ENCODE measurements at places on chromosomes 2 and 18. TPM values are rescaled to one million over a fixed set of nuclear protein-coding genes. Genes with fewer than 3 reads are reported as not detected.

The PAX8 gene
- 0.20 TPM for total RNA-seq

The LOXL3 gene
- total RNA-seq: 13.3 TPM

The CIB4 gene
- not detected for total RNA-seq

DNA sequence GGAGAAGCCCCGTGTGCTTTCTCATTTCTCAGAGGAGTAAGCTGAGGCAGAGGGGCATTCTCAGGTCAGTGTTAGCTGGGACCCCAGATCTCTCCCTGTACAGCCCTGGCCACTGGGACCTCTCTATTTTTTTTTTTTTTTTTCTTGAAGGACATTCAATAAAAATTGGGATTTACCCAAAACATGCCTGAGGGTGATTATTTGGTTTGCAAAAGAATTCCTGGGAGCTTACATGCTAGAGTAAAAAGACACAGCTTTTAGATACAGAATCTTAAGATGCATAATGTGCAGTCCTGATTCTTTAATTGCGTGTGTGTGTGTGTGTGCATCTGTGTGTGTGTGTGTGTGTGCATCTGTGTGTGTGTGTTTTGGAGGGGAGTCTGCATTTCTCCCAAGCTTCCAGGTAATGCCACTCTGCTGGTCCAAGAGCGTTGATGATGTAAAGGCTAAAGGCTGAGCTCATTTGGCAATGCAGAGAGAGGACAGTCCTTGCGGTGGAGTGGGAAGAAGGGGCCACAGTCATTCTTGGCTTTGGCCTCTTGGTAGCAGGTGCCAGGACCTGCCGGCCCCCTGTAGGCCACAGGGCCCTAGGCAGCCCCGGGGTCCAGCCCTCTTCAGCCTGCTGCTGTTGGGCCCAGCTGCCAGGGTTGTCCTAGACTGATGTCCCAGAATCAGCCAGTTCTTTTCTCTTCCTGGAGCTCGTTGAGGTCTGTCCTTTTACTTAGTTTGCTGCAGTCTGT lies 74.1 kb upstream of the MCFD2 start:
- no peak overlapping the region for H3K4me3 ChIP-seq
- H3K36me3 ChIP-seq: no peaks in the 10 kb centered on the region
- peaks cover 20% of the 10 kb centered on the region for H3K4me1 ChIP-seq
- DNase-seq: no peak
- no peak overlapping the region for H3K27ac ChIP-seq
- H3K27me3 ChIP-seq: no peaks in the 10 kb centered on the region

GRCh38 chr18:62844850-62845643 lies 129.7 kb downstream of the PHLPP1 start:
- H3K27me3 ChIP-seq: no peaks in the 10 kb centered on the region
- H3K4me1 ChIP-seq: no peaks in the 10 kb centered on the region
- no peak overlapping the region for H3K27ac ChIP-seq
- H3K36me3 ChIP-seq: no peaks in the 10 kb centered on the region
- no peak overlapping the region for H3K4me3 ChIP-seq

The SCG2 gene
- total RNA-seq: 14.2 TPM

The LRP1B gene
- total RNA-seq: 2.0 TPM

GRCh38 chr2:55408098-55408882 lies 11.4 kb downstream of the CCDC88A start:
- H3K4me1 ChIP-seq: no peaks in the 10 kb centered on the region
- no peaks in the 10 kb centered on the region for H3K27me3 ChIP-seq
- no peak for DNase-seq

DNA sequence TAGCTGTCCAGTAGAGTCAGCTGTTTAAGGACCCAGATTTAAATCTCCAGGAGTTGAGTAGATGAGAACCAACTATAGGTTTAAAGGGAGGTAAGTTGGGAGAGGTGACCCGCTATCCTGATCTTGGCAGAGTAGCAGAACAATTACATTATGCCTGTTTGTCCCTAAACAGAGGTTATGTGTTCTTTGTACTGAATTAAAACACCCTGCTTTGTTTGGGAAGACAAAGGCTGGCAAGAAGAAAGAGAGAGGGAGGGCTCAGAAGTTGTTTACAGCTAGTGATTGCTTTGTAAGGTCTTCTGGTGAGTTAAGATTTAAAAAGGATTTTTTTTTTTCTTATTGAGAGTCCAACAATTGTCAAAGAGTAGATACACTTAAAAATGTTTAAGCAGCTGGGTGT lies 37.3 kb downstream of the USP14 start:
- H3K36me3 ChIP-seq: no peaks in the 10 kb centered on the region
- H3K27me3 ChIP-seq: no peaks in the 10 kb centered on the region
- H3K4me1 ChIP-seq: no peaks in the 10 kb centered on the region

The SPATA3 gene
- total RNA-seq: not detected

GRCh38 chr18:31161757-31162418 lies 768 bp downstream of the DSC1 start:
- H3K4me3 ChIP-seq: no peak overlapping the region
- H3K27ac ChIP-seq: no peak overlapping the region
- no peaks in the 10 kb centered on the region for H3K4me1 ChIP-seq
- no peak for DNase-seq

DNA sequence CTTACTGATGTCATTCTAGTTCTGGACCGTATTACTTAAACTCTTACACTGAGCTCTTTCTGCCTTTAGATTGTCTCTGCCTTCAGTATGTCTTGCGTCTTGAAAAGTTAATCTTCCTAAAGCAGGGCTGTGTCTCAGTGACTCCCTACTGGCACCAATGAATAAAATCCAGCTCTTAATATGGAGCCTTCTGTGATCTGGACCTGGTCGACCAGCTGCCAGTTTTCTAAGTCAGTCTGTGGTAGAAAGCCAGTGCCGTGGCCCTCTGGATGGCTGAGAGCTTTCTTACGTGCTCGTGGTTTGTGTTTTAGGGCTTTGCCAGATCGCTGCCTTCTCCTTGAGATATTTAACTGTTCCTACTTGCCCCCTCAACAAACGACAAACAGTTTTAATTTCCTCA lies 26.8 kb downstream of the ZNF407 start:
- H3K27me3 ChIP-seq: no peaks in the 10 kb centered on the region
- DNase-seq: no peak
- no peak overlapping the region for H3K27ac ChIP-seq
- no peak overlapping the region for H3K4me3 ChIP-seq
- H3K4me1 ChIP-seq: no peaks in the 10 kb centered on the region

The SAG gene
- total RNA-seq: 0.47 TPM

DNA sequence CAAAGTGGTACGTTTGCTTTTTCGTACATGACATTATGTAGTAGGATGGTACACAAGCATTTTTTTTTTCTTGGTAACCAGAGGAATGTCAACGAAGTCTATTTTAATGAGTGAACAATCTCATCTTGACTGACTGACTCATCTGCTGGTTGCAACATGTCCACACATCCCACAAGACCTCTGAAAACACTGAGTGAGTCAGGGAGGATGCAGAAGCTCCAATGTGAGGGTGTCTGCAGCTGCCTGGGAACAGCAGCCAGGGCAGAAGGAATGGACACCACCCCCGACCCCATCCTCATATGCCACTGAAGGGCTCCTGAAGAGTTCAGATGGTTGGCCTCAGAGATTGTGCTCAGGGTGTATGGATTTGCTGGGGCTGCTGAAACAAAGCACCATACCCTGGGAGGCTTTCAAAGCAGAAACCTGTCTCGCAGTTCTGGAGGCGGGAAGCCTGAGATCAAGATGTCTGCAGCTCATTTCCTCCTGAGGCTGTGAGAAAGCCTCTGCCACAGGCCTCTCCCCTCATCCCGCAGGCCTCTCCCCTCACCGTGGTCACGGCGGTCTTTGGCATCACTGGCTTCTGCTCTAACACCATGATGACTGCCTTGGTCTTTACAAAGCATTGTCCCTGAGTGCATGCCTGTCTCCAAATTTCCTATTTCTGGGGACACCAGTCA lies 124.6 kb downstream of the LRATD1 start:
- H3K27me3 ChIP-seq: no peaks in the 10 kb centered on the region
- peaks cover 4% of the 10 kb centered on the region for H3K4me1 ChIP-seq
- H3K27ac ChIP-seq: no peak overlapping the region
- peak; percentile 44 for DNase-seq
- no peaks in the 10 kb centered on the region for H3K36me3 ChIP-seq

The GDF7 gene
- 0.37 TPM for total RNA-seq

The ARHGAP25 gene
- total RNA-seq: not detected

The SERPINB2 gene
- total RNA-seq: 1.6 TPM

DNA sequence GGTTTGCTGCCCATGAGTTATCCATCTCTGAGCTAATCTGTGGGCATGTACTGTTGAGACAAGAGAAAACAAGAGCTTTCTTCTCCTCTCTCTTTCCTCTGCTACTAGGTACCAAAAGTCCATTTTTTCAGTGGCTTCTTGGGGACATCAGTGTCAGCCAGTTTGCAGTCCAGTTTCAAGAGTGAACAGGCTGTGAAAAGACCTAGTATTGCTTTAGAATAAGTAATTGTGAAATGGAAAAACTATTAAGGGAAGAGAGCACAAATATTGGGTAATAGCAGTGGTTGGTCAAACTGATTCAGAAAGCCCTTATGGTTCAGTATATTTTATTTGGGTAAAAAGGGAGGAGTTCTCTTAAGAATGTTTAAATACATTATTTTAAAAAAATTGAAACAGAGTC lies 33.0 kb upstream of the MEP1B start:
- no peak for DNase-seq
- no peak overlapping the region for H3K27ac ChIP-seq

The TMEM182 gene
- 5.1 TPM for total RNA-seq

DNA sequence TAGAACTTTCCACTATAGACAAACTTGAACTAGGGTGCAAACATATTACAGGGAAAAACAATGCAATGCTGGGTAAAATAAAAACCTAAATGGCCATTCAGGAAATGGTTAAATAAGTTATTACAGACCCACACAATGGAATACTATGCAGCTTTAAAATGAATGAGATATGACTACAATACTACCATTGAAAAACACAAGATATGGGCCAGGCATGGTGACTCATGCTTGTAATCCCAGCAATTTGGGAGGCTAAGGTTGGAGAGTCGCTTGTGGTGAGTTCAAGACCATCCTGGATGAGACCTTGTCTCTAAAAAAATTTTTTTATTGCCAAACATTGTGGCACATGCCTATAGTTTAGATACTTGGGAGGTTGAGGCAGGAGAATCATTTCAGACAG lies 6.8 kb downstream of the PECR start:
- H3K27me3 ChIP-seq: no peaks in the 10 kb centered on the region
- H3K4me1 ChIP-seq: no peaks in the 10 kb centered on the region
- DNase-seq: no peak
- H3K4me3 ChIP-seq: no peak overlapping the region

DNA sequence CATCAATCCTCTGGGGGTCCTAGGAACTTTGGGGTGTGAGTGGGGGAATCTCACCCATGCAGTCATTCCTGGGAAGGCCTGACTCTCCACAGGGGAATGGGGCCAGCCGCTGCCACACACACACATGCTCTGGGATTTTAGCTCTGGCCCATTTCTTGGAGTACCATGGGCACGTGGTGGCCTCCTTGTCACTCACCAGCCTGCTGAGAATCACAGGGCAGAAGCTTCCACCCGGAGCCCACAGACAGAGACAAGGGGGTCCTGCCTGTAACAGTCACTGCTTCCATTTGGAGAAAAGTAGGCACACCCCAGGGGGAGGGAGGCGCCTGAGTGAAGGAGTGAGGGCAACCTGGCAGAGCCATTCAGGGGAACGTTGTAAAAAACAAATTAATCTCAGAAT lies 48.8 kb downstream of the TWIST2 start:
- no peak for DNase-seq
- H3K4me1 ChIP-seq: peaks cover 17% of the 10 kb centered on the region
- H3K27ac ChIP-seq: no peak overlapping the region
- H3K36me3 ChIP-seq: no peaks in the 10 kb centered on the region

GRCh38 chr18:44474067-44474411 lies 206.6 kb upstream of the SETBP1 start:
- DNase-seq: no peak
- H3K27ac ChIP-seq: no peak overlapping the region
- H3K4me3 ChIP-seq: no peak overlapping the region
- H3K4me1 ChIP-seq: no peaks in the 10 kb centered on the region
- H3K27me3 ChIP-seq: no peaks in the 10 kb centered on the region

- no peak overlapping the region for H3K27ac ChIP-seq
- H3K4me1 ChIP-seq: no peaks in the 10 kb centered on the region
- no peaks in the 10 kb centered on the region for H3K36me3 ChIP-seq
- no peaks in the 10 kb centered on the region for H3K27me3 ChIP-seq
- no peak overlapping the region for H3K4me3 ChIP-seq
Observed at GRCh38 chr2:96241900-96242611, 23.7 kb downstream of the TMEM127 start.

- H3K36me3 ChIP-seq: no peaks in the 10 kb centered on the region
- no peaks in the 10 kb centered on the region for H3K4me1 ChIP-seq
- H3K27me3 ChIP-seq: no peaks in the 10 kb centered on the region
- no peak overlapping the region for H3K27ac ChIP-seq
- peak; percentile 60 for DNase-seq
Observed at GRCh38 chr2:79670198-79670597, 157.3 kb downstream of the CTNNA2 start.

The CAVIN2 gene
- total RNA-seq: 4.8 TPM

The IL1RL1 gene
- total RNA-seq: 15.6 TPM

- H3K27ac ChIP-seq: no peak overlapping the region
- no peaks in the 10 kb centered on the region for H3K36me3 ChIP-seq
- H3K4me1 ChIP-seq: peaks cover 25% of the 10 kb centered on the region
- DNase-seq: peak; percentile 43
Observed at GRCh38 chr2:120472891-120473309, 127.0 kb downstream of the INHBB start.

The OSBPL6 gene
- 3.0 TPM for total RNA-seq

DNA sequence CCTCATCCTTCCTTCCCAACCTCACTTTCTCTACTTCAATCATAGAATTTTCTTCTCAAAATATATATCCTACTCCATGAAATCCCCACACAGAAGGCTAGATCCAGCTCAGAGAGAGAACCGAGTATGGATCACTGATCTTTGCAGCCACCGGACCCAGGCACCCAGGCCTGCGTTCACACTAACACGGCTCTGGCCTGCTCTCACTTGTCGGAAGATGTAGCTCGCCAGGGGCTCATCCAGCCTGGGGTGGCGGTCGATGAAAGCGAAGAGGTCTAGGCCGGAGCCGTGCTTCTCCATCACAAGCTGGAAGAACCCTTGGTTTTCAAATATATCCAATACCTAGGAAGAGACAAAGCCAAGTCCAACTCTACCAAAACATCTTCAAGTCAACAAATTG lies 12.7 kb upstream of the MTERF4 start:
- no peaks in the 10 kb centered on the region for H3K4me1 ChIP-seq
- H3K4me3 ChIP-seq: no peak overlapping the region
- no peaks in the 10 kb centered on the region for H3K27me3 ChIP-seq
- H3K27ac ChIP-seq: no peak overlapping the region
- no peaks in the 10 kb centered on the region for H3K36me3 ChIP-seq

GRCh38 chr2:200578778-200579177 lies 7.0 kb upstream of the AOX1 start:
- no peaks in the 10 kb centered on the region for H3K36me3 ChIP-seq
- H3K4me3 ChIP-seq: no peak overlapping the region
- H3K4me1 ChIP-seq: no peaks in the 10 kb centered on the region
- H3K27ac ChIP-seq: no peak overlapping the region

DNA sequence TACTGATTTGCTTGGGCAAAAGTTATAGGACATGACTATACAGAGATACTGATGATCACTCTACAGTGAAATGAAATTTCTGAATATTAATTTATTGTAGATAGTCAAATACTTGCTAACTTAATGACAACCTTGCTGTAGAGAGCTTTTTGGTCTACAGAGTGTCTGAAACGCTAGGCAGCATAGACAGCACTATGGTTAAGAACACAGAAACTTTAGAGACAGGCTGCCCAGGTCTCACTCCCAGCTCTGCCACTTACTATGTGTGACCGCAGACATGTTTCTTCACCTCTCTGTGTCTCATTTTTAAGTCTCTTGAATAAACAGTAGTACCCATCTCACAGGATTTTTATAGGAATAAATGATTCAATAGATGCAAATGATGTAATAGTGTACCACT lies 247.0 kb downstream of the TCF4 start:
- no peaks in the 10 kb centered on the region for H3K36me3 ChIP-seq
- H3K4me3 ChIP-seq: no peak overlapping the region
- no peak overlapping the region for H3K27ac ChIP-seq
- no peak for DNase-seq

The SLC23A3 gene
- 1.4 TPM for total RNA-seq

Data from hepatocyte (in vitro differentiated cells).